ENCODE measurements at places on chromosomes 11 and 22.
A peak's percentile ranks its signal among the peaks of the same experiment; 100 is the strongest.

DNA sequence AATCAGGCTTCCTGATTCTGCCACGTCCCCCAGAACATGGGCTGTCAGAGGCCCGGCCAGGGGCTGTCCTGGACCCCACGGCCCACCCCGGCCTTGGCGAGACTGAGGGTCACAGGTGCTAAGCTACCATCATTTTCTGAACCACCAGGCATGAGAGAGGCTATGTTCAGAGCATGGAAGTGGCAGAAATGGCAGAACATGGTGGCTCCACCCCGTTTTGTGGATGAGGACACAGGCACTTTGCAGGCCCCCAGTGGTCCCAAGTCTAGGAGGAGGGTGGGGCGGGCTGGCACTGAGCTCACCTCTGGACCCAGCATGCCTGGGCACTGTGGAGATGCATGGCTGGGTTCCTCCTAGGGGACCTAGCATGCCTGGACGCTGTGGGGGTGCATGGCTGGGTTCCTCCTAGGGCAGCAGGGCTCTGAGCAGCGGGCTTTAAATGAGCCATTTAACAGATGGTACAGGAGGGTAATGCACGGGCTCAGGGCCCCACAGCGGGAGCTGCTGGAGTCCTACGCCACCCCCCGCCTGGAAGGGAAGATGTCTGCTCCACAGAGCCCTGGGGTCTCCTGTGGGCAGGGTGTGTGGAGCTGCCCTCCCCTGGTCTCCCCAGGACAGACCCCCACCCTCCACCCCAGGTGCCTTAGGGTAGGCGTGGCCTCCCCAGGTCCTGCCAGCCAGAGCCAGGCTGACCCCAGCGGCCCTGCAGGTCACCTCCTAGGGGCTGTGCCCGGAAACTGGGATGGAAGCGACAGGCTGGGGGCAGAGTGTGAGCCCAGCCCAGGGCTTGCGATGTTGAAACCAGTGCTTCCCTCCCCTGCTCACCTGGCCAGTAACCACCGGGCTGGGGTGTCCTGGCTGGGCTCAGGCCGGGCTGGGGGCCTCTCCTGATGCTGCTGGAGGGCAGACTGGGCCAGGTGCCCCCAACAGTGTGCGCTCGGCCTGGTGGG lies 6.1 kb upstream of the MUC5AC start:
- no peak for DNase-seq

DNA sequence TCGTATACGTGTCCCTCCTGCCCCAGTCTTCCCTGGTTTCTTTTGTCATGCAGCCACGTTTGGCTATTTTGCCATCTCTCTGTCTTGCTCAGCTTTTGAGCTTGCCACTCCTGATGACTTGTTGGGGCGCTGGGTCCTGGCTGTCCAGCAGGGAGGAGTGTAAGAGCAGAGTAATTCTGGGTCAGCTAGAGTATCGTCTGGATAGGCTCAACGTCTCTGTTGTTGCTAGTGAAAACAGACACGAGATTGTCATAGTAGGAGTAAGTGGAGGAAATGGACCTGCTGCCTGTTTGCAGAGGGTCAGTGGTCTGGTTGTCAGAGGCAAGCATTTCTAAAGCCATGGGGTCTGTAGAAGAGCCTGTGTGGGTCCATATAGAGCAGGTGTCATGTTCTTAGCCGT lies 83.0 kb downstream of the PPP6R3 start:
- DNase-seq, result no peak

DNA sequence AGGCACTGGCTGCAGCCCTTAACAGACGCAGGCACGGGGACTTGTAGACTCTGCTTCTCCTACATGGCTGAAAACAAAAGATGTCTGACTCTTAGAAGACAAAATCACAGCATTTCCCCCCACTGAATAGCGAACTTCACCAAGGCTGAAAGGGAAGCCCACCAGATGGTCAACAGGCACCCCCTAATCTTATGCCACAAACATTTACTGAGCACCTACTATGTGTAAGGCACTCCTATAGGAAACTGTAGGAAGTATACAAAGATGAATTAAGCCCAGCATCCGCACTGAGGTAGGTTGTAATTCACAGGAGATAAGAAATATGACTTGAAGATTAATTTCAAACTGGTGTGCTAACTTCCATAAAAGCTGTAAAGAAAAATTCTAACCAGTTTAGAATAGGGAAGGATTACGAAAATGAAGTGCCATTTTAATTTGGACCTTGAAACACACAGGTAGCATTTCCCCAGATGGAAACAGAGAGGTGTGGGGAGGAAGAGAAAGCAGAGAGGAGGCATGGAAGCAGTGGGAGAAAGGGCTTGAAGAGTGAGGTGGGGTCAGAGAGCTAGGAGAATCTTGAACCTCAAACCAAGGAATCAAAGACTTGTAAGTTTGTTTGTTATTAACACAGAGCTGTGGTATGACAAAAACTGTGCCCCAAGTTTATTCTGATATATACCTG lies 38.1 kb downstream of the NUMA1 start:
- DNase-seq, result no peak

DNA sequence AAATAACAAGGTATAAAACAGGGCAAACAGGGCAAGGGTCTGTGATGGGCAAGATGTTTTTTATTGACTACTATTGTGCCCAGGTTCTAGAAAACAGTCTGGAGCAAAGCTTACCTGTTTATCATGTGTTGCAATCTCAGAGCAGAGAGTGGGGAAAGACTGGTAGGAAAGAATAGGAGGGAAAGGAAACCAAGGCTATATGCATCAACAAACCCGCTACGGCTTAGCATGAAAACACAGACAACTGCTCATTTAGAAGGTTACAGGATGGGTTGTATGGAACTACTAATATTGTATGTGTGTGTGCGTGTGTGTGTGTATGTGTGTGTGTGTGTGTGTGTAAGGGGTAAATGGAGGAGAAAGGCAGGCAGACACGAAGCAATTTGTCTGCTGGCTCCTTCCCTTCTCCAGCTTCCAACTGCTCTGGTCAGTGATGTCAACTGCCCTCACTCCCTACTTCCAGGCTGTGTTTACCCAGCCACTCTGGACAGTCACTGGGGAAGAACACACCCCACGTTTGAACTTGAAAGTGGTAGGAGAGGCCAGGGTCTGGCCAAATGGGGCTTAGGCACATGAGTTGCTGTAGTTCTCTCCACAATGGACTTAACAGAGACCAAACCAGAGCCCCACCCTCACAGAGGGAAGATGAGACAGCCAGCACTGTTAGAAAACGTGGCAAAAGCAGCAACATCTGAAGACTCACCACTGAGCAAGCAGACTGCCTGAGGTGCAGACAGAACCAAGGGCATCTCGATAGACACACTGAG lies 47.0 kb downstream of the GAB2 start:
- peak; percentile 25 for DNase-seq

- DNase-seq, result peak; percentile 17
Observed at GRCh38 chr11:20368438-20368837, 4.9 kb downstream of the HTATIP2 start.

DNA sequence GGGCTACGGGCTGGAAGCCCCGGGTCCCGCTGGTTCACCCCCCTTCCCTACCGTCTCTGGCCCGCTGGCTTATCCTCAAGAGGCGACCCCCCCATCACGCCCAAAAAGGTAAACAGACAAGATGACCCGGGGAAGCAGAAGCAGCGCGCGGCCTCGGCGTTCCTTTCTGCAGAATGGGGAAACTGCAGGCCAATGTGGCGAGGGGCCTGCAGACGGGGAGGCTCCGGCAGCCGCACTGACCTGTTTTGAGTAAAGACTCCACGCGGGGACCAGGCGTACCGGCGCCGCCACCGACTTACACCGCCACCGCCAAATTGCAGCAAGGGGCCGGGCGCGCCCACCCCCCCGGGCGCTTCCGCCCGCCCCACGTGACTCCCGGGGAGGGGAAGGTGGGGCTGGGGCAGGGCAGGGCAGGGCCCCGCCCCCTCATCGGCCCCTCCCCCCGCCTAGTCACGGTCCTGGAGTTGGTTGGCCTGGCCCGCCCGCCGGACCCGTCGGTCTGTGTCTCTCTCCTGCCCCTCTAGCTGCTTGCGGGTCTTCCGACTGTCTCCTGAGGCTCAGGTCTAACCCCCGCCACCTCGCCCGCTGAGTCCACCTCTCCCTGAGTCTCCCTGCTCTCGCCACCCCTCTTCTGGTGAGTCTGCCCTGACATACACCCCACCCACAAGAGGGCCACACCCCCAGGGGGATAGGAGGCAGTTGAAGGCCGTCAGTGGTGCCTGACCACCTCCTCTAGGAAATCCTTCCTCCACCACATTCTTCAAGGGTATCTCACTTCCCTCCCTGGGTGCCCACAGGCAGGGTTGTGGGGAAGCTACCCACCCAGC lies at the start of gene ARAP1:
Gene ARAP1 (minus strand): TSS at position 321 of the 827 bp plus-strand sequence. CDS start 25,280 bp downstream, outside the sequence.
- peak; percentile 67 for DNase-seq

GRCh38 chr22:22817468-22818201 lies 70.0 kb upstream of the IGLL5 start:
- no peak for DNase-seq

- DNase-seq, result no peak
Observed at GRCh38 chr11:21625982-21626381, 566.9 kb upstream of the ANO5 start.

DNA sequence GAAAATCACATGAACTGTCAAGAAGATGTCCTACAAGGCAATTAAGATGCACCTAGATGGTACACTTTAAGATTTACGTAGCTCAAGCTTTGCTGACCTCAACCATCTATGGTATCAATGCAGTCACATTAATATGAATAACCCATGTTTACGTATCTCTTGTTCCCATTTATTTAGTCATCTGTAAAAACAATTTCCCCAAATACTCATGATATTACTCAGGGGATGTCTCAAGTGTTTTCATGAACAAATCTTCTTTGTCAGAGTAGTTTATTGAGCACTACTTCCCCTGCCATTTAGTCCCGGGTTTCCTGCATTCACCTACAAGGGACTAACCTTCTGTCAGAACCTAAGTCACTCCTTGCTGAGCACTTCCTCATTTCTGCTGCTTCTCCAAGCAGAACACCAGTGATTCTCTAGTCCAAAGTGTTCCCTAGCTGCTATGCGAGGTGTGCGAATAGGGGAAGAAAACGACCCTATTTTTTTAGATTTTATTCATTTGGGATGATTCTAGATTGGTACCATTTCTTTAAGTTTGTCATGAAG lies 554.3 kb upstream of the LRRC4C start:
- no peak for DNase-seq

DNA sequence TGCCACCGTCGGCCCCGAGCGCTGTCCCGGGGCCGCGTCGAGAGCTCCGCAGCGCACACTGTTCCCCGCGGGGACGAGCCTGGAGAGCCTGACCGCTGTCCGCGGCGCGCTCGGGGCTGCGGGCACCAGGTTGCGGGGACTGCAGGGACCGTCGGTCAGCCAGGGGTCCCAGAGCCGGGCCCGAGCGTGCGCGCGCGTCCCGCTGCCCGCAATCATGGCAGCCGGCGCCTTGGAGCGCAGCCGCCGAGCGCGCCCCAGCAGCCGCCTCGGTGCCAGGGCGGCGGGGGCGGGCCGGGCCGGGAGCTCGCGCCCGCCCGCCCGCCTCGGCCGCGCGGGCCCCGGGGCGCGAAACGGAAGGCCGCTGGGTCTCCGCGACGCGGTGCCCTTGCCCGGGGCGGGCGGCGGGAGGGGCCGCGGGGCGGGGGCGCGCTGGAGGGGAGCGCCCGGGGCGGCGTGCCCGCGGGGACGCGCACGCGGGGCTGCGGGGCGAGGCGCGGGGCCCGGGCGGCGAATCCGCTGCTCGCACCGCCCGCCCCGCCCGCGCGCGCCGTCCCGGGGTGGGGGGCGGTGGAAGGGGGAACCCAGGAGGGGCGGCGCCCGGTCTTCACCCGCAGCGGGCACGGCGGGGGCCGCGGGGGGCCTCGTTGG lies 79.4 kb upstream of the PPARA start:
- peak; percentile 53 for DNase-seq

- DNase-seq, result no peak
Observed at GRCh38 chr11:104699981-104700380, 198.3 kb downstream of the CASP12 start.

GRCh38 chr11:117584056-117584830 lies 212.8 kb downstream of the DSCAML1 start:
- DNase-seq, result peak; percentile 1

DNA sequence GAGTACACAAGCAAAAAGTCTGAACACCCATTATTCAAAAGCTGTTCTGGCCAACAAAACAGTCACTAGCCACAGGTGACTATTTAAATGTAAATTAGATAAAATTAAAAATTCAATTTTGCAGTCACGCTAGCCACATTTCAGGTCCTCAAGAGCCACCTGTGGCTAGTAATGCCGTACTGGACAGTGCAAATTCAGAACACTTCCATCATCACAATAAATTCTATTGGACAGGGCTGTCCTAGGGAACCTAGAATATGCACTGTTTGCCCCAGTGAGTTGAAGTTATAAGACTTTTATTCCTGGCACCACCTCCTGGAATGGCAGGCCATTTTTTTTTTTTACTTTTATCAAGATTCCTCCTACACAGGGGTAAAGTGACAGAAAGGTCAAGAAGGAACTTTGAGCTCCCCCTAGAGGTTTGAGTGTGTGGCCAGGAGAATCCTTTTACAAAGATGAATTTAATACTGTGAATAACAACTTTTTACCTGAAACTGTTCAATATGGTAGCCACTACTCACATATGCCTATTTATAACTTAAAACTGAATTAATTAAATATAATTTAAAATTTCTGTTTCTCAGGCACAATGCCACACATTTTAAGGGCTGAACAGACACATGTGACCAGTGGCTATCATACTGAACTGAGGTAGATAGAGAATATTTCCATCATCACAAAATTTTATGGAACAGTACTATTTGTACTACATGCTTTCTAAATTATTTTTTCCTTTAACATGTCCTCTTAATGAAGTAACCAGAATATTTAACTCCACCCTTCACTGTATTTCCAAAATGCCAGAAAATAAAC lies 6.5 kb downstream of the MSANTD2 start:
- DNase-seq, result peak; percentile 68

DNA sequence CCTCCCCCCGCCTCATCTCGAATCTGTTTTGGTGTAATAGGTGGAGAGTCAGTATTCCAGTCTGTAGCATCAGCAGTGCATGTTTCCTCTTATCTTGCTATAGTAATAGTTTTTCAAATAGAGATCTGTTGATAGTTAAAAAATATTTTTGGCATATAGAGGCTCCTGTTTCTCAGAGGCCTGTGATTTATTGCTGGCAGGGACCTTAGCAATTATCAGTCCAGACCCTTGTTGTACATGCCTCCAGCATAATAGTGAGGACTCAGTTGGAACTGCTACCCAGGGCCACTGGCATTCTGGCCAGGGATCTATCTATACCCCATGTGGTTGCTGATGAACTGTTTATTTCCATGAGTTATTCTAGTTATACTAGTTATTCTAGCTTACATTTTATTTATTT lies 52.6 kb downstream of the SPECC1L start:
- DNase-seq, result no peak

- DNase-seq, result no peak
Observed at GRCh38 chr11:1889224-1889930, 2.3 kb downstream of the PRR33 start.
